GM12892 (cell line): ENCODE measurements at places on chromosomes 12 and 14.

GRCh38 chr12:53499266-53500141 is at the start of gene MAP3K12:
Gene MAP3K12 (minus strand): TSS chr12:53499458. CDS start chr12:53487391, 12,067 bp downstream.
- no peak for DNase-seq

DNA sequence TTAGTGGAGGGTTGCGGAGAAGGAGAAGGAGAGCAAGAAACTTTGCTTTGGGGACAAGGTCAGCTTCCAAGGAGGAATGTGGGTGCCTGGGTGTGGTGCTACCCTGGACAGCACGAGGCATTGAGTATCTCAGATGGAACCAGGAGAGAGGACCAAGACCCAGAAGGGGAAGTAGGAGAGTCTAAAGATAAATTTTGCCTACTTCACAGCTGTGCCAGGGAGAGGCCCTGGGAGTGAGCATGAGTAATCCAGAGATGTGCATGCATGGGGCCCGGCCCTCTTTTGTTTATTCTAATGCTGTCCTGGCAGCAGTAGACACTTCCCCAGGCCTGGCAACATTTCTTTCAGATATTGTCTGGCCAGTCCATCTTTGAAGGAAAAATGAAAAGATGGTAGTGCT is 49.5 kb upstream of the GNPNAT1 start:
- DNase-seq = no peak

DNA sequence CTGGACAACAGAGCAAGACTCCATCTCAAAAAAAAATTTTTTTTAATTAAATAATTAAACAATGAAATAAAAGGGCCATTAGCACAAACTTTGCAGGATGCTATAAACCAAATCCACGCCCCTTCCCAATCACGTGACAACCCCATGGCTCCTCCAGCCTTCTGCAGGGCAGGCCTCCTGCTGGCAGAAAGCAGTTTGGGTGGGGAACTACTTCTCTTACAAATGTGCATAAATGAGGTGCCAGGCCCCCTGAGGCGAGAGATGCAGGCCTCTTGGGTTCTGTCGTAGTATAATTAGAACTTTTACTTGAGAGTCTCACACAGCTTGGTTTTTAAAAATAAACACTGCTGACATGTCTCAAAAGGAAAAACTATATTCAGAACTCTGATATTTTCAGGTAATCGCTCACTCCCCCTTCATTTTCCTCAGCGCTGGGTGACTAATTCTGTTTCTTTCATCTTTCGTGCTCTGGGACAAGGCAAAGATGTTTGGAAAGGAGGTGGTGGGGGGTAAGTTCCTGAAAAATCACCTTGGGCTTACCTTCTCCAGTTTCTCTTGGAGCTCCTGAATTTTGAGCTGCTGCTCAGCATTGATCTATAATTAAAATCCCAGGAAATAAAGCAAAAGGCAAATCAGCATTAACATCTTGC is 101.7 kb downstream of the CIT start:
- DNase-seq = no peak

DNA sequence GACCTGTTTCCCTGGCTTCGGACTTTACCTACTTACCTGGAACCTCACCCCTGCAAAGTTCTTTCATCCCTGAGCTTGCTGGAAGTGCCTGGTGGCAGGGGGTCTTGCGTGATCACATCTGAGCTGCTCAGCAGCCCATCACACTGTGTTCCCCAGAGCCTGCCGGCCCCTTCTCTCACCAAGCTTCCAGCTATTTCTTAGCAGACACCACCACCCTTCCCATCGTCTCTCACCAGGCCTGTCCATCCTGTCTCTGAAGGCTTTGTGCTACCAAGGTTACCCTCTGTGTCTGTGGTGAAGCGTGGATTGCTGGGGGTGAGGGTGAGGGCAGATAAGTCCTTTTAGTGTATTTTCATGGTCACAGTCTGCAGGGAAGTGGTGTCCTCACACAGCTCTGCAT is 78.8 kb upstream of the NRXN3 start:
- DNase-seq = no peak

DNA sequence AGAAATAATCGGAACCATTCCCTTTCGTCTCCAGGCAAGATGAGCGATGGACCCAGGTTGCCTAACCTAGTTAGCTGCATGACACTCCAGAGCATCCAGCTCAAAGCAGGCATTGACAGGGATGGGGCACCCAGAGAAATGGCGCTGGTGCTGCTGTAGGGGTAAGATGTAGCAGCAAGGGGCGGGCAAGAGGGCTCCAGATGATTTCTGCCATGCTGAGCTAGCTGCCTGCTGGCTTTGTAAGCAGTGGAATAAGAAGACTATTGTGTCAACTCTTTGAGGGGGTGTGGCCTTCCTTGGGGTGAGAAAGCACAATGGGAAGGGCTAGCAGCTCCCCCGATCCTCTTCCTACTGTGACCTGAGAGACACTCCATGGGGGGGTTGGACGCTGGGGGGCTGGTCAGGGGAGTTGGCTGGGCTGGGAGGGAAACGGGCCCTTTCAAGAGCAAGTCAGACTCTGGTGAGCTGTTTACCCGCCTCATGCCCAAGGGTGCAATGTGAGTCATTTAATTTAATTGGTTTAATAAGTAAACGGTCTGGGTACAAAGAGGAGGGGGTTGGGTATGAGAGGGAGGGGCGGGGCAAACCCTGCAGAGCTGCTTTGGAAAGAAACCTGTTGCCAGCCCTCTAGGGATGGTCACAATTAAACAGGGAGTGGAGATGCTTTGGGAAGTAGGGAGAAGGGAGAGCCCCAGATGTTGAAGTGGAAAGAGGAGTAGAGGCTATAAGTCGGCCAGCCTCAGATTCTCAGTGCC is 50.5 kb downstream of the B4GALNT3 start:
- no peak for DNase-seq

GRCh38 chr12:20865873-20866272 is 55.4 kb downstream of the SLCO1B3 start:
- DNase-seq = no peak
